ENCODE measurements at places on chromosomes 6 and 20.
A peak's percentile ranks its signal among the peaks of the same experiment; 100 is the strongest.

GRCh38 chr6:147078602-147079001 lies 125.6 kb upstream of the STXBP5 start:
- no peak for DNase-seq

DNA sequence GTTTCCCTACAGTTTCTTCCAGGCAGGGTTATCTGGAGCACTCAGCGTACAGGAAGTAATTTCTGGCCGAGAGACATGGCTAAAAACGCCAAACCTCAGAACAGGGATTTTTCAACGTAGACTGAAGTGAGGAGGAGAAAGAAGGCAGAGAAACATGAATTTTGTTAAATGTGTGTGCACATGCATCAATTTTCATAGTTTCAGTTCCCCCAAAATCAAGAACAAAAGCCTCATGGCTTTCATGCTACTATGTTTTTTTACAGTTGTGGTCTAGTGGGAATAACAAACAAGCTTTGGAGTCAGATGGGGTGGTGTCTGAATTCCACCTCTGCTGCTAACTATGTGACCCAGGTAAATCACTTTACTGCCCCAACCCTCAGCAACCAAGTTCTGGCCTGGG lies 4.9 kb downstream of the TOMM34 start:
- no peak for DNase-seq

DNA sequence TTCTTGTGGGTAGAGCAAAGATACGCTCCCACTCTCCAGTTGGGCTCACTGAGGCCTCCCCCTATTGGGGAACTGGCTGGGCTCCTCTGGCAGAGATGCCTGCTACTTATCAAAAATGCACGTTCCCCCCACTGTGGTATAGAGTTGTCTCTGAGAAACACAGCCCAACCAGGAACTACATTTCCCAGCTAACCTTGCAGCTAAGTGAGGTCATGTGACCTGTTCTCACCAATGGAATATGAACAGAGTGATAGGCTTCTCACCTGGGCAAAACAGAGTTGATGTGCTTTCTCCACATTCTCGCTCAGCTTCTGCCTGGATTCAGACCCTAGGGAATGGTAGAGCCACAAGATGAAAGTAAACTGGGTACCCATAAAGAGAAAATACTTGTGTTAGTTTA lies 49.1 kb upstream of the PTPRT start:
- DNase-seq: no peak

DNA sequence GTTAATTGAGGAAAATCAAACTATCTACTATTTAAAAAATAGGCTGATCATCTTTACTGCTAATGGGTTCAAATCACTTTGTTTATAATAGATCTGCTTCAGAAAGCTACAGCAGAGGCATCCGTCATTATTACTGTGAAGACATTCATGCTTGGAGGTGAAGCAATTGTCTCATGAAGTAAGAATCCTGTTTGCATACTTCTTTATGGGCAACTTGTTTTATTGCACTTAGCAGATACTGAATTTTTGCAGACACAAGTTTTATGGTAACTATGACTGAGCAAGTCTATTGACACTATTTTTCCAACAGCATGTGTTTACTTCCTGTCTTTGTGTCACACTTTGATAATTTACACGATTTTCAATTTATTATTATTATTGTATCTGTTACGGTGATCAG lies 573.9 kb downstream of the RFPL4B start:
- DNase-seq: no peak

DNA sequence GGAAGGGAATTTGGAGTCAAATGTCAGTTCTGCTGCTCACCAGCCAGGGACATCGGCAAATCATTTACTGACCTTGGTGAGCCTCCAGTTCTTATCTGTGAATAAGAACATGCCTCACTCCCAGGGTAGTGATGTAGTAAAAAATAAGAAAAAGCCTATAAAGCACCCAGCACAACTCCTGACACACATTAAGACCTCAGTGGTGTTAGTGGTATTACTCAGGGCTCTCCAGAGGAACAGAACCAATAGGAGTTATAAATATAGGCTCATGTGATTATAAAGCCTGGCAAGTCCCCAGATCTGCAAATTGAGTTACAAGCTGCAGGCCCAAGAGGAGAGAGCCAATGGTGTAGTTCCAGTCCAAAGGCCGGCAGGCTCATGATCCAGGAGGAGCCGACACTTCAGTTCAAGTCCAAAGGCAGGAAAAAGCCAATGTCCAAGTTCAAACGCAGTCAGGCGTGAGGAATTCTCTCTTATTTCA lies 71.3 kb upstream of the EYA2 start:
- DNase-seq: peak; percentile 90

DNA sequence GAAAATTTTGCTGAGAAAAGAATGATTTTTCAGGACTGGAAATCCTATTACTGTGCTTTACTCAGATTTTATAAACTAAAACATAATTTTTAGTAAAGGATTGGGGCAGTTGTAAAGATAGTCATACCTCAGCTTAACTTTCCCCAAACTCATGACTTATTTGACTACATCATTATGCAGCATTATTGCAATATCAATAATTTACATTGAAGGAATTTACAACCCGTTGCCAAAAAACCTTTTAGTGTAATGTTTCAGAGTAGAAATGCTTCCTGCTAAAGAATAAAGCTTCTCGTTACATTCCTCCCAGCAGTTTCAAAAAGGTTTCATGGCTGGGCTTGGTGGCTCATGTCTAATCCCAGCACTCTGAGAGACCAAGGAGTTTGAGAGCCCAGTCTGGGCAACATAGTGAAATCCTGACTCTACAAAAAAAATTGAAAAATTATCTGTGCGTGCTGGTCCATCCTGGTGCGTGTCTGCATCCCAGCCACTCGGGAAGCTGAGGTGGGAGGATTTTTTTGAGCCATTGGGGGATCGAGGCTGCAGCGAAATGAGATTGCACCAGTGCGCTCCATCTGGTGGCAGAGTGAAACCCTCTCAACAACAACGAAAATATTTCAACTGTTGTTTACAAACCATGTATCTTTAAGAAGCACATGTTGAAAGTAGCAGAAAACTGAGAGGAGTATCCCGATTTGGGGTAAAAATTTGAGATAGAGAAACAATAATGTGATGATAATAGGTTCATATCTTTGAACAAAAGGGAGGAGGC lies 4.4 kb downstream of the AMD1 start:
- DNase-seq: peak; percentile 34

GRCh38 chr6:114301596-114302219 lies 41.1 kb downstream of the HS3ST5 start:
- no peak for DNase-seq

GRCh38 chr6:127111526-127111925 lies 6.9 kb upstream of the RSPO3 start:
- no peak for DNase-seq

DNA sequence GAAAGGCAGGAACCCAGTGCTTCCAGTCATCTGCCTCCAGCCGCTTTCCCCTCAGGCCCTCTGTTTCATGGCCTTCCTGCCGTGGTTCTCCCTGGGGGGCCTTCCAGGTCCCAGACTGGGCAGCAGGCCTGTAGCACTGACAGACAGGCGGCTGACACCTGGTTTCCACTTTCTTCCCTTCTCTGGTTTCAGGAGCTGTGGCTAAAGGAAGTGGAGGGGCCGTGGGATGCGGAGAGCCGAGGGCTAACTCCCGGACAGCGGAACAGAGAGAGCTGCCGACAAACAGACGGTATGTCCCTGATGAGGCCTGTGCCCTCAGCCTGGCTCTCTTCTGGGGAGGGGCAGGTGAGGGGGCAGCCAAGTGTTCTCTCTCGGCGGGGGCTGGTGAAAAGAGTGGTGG lies 12.5 kb downstream of the LRRC73 start:
- DNase-seq: no peak

DNA sequence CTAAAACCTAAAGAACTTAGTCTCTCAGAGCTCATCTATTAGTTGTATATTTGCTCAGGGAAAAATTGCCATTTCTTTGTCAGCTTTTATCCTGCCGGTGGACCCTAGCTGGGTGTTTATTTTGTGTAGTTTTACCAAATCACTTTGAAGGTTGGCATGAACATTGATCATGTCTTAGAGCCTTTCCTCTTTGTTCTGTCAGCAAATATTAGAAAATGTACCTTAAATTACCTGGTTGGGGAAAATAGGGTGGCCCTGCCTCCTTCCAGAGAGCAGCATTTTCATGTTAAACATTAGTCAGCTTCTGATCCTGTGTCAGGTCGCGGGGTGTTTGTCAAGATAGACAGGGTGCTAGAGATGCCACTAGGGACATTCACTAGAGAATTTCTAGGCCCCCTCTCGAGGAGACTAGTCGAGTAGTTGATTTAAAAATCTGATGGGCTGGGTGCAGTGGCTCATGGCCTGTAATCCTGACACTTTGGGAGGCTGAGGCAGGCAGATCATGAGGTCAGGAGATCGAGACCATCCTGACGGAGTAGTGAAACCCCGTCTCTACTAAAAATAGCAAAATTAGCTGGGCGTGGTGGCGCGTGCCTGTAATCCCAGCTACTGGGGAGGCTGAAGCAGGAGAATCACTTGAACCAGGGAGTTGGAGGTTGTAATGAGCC lies 11.2 kb downstream of the RALY start:
- DNase-seq: no peak

GRCh38 chr6:34223381-34223955 lies 13.2 kb upstream of the HMGA1 start:
- no peak for DNase-seq

- no peak for DNase-seq
Observed at GRCh38 chr6:71727632-71728294, 158.6 kb upstream of the RIMS1 start.

DNA sequence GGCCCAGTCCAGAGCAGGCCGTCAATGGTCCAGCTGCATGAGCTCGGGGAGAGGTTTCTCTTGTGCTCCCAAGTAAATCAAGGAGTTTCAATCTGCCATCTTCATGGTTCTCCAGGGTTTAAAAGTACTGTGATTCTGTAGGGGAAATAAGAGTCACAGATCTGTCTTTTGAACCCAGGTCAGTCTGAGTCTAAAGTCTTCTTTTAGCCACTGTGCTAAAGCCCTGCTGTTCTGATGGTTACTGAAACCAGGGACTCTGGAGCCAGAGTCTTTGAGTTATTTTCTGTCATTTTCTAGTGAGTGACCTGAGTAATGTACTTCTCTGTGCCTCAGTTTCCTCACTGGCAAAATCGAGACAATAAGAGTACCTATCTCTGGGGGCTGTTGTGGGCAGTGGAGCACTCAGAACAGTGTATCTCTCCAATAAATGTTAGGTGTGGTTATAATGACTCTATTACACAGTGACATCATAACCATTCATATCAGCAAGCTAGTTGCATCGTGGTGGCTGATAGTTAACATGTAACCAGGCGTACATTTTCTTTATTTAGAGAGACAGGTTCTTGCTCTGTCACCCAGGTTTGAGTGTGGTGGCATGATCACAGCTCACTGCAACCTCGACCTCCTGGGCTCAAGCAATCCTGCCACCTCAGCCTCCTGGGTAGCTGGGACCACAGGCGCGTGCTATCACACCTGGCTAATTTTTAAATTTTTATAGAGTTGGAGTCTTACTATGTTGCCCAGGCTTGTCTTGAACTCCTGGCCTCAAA lies 74.6 kb upstream of the KCNG1 start:
- no peak for DNase-seq

GRCh38 chr6:152893187-152893586 lies 89.7 kb downstream of the FBXO5 start:
- DNase-seq: no peak

GRCh38 chr6:31622684-31623091 lies 2.2 kb downstream of the PRRC2A start:
- peak; percentile 47 for DNase-seq
